SK-N-SH (cell line): ENCODE measurements at places on chromosomes 3 and 15. TPM values are rescaled to one million over a fixed set of nuclear protein-coding genes. Genes with fewer than 3 reads are reported as not detected.
A peak's percentile ranks its signal among the peaks of the same experiment; 100 is the strongest.

The GNB5 gene
- polyA plus RNA-seq: 73.7 and 75.9 TPM in 2 replicates

DNA sequence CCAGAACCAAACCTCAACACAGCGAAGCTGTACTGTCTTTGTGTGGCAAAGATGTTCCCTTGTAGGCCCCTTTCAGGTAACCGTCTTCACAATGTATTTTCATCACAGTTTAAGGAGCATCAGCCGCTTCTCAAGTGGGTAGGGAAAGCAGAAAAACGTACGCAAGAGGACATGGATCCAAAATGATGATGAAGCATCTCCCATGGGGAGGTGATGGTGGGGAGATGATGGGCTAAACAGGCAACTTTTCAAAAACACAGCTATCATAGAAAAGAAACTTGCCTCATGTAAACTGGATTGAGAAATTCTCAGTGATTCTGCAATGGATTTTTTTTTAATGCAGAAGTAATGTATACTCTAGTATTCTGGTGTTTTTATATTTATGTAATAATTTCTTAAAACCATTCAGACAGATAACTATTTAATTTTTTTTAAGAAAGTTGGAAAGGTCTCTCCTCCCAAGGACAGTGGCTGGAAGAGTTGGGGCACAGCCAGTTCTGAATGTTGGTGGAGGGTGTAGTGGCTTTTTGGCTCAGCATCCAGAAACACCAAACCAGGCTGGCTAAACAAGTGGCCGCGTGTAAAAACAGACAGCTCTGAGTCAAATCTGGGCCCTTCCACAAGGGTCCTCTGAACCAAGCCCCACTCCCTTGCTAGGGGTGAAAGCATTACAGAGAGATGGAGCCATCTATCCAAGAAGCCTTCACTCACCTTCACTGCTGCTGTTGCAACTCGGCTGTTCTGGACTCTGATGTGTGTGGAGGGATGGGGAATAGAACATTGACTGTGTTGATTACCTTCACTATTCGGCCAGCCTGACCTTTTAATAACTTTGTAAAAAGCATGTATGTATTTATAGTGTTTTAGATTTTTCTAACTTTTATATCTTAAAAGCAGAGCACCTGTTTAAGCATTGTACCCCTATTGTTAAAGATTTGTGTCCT, 60.0 kb downstream of the AAGAB start:
- no peaks in the 10 kb centered on the region for H3K27me3 ChIP-seq
- no peak overlapping the region for H3K4me3 ChIP-seq
- peaks cover 31% of the 10 kb centered on the region for H3K36me3 ChIP-seq
- no peak overlapping the region for H3K27ac ChIP-seq
- H3K4me1 ChIP-seq: peaks cover 9% of the 10 kb centered on the region; the same call in 1 of the 2 replicates

DNA sequence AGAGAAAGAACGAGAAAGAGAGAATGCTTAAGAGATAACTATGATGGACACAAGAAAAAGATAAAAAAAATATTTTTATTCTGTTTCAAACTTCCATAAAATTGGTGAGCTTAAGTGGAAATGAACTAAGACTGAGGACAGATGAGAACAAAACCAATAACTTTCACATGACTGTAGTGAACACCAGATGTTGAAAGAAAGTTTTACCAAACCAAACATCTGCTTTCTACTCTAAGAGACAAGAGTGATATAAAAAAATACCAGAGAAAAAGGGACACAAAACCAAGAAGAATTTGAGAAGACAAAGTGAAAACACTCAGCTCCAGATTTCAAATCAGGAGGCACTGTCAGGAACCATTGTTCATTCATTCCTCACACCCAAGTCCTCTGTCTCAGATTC, 147.9 kb downstream of the IMPG2 start:
- H3K27ac ChIP-seq: no peak overlapping the region
- no peak overlapping the region for H3K4me3 ChIP-seq
- no peaks in the 10 kb centered on the region for H3K36me3 ChIP-seq
- peaks cover 2% of the 10 kb centered on the region; the same call in 1 of the 2 replicates for H3K4me1 ChIP-seq
- no peak for DNase-seq

- no peaks in the 10 kb centered on the region for H3K36me3 ChIP-seq
- DNase-seq: no peak
- H3K4me3 ChIP-seq: no peak overlapping the region
- no peak overlapping the region for H3K27ac ChIP-seq
Observed at GRCh38 chr3:106183762-106184391, 315.1 kb upstream of the CBLB start.

- no peaks in the 10 kb centered on the region for H3K36me3 ChIP-seq
- H3K4me1 ChIP-seq: no peaks in the 10 kb centered on the region; the same call in 1 of the 2 replicates
- H3K4me3 ChIP-seq: no peak overlapping the region
- H3K27ac ChIP-seq: no peak overlapping the region
Observed at GRCh38 chr15:29911705-29912104, 89.4 kb upstream of the TJP1 start.

DNA sequence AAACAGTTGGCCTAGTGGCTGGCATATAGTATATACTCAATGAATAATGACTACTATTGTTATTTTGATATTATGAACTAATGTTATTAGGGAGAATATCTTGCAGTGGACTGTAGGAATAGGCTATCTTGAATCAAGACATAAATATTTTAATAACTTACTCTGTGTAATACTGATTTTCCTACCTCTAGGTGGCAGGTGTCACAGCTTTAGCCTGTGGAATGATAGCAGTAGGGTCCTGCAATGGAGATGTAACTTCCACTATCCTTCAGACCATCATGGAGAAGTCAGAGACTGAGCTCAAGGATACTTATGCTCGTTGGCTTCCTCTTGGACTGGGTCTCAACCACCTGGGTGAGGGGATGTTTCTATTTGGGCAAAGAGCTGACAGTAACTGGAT, 6.5 kb downstream of the PSMD2 start:
- no peak for DNase-seq
- no peak overlapping the region for H3K27ac ChIP-seq
- H3K4me1 ChIP-seq: peaks cover 3% of the 10 kb centered on the region
- H3K27me3 ChIP-seq: no peaks in the 10 kb centered on the region

GRCh38 chr3:120276767-120277166, 8.3 kb downstream of the GPR156 start:
- no peak overlapping the region for H3K27ac ChIP-seq
- H3K27me3 ChIP-seq: no peaks in the 10 kb centered on the region
- no peaks in the 10 kb centered on the region for H3K36me3 ChIP-seq
- no peak for DNase-seq

DNA sequence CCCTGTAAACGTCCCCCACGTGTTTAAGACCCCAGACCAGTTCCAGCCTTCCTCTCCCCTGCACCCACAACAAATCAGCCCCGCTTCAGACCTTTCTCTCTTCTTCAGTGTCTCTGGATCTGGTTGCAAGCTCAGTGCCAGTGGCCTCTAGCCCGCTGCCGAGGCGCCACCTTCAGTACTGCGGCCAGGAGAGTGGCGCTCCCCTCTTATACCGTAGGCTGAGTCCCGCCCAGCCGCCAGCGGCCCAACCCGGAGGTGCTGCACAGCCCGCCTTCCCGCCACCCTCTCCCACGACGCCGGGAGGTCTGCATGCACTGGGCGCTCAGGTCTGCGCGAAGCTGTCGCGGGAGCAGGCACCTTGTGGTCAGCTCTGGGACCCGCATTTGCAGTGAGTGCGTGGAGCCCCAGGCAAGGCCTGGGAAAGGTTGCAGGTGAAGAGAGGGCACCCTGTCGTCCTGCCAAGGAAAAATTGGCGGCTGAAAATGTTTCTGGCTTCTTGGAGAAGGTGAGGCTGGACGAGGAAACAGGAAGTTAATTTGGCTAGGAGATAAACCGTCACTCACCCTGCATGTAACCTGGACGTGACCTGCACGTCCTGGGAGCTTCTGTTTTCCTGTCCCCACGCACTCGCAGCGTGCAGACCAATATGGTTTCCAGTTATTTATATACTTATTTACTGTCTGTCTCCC, at the start of gene C2CD4B:
C2CD4B (minus strand) TSS at position 182 of the 689 bp plus-strand sequence. CDS start 301 bp downstream, outside the sequence.
- H3K4me1 ChIP-seq: no peaks in the 10 kb centered on the region
- no peaks in the 10 kb centered on the region for H3K36me3 ChIP-seq
- H3K4me3 ChIP-seq: peak within 1 kb of the TSS; percentile 42
- H3K27me3 ChIP-seq: peaks cover 32% of the 10 kb centered on the region; the same call in 1 of the 2 replicates
- peak; percentile 58 for DNase-seq
- no peak within 1 kb of the TSS for H3K27ac ChIP-seq

GRCh38 chr15:97991972-97992541, 31.6 kb downstream of the ARRDC4 start:
- no peaks in the 10 kb centered on the region; the same call in 1 of the 2 replicates for H3K27me3 ChIP-seq
- no peak for DNase-seq
- H3K4me3 ChIP-seq: no peak overlapping the region
- no peak overlapping the region for H3K27ac ChIP-seq
- H3K4me1 ChIP-seq: no peaks in the 10 kb centered on the region
